ENCODE measurements at places on chromosomes 13 and 19.

DNA sequence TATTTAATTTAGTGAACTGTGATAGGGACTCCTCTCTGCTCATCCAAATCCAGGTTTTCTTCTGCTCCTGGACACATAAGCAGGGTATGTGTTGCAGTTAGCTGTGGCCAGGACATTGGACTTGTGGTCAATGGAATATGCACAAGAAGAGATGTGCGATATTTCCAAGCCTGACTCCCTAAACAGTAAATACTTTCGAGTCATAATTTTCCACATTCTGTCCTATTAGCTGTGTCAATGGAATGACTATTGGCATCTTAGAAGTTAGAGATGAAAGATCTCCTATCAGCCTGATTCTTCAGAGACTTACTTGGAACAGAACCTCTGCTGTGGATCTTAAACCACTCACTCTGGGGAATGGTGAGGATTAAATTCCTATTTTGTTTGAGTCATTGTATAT is 771.0 kb downstream of the EFNB2 start:
- DNase-seq = no peak

- no peak for DNase-seq
Observed at GRCh38 chr13:21330126-21330861, 128.8 kb downstream of the ZDHHC20 start.

DNA sequence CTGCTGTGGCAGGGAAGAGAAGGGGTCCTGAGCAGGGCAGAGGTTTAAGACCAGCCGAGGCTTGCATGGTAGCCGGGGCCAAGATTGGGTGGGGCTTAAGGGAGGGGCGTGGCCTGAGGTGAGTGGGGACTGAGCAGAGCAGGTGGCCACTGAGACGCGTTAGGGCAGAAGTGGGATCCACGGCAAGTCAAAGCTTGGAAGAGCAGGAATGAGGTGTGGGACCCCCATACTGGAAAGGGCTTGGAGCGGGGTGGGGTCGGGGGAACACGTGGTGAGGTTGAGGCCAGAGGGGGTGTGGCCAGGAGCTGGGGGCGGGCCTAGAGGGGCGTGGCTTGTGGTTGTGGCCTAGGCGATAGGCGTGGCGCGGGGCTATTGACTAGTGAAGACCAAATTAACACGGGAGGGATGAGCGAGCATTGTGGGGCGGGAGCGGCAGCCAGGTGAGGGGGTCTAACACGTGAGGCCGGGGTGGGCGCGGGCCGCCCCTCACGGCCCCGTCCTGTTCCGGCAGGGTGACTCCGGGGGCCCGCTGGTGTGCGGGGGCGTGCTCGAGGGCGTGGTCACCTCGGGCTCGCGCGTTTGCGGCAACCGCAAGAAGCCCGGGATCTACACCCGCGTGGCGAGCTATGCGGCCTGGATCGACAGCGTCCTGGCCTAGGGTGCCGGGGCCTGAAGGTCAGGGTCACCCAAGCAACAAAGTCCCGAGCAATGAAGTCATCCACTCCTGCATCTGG is 3.3 kb downstream of the CFD start:
- DNase-seq = peak; percentile 77

- DNase-seq = no peak
Observed at GRCh38 chr19:46367426-46367825, 20.5 kb downstream of the PPP5C start.

DNA sequence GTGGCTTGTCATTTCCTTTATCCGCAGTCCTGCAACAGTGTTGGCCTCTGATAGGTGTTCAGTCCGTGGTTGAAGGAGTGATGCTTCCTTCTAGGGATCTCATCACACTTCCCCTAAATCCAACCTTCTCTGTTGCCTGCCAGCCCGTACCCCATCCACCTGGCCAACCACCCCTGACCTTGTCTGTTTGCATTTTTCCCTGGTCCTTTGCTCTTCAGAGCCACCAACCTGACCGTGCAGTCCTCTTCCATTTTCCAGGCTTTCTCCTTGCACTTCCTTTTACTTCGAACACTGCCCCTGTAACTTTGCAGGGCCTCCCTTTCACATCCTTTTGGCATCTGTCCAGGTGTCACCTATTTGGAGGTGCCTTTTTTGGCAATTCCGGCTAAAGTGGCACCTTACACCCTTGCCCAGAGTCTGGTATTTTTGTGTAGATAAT is 696 bp downstream of the ZNF460 start:
- no peak for DNase-seq

- no peak for DNase-seq
Observed at GRCh38 chr13:70391678-70392077, 283.4 kb upstream of the KLHL1 start.

Data from suppressor macrophage treated with lipopolysaccharide for 1 hour (primary cell).